Activated CD4-positive, alpha-beta T cell treated with anti-CD3 and anti-CD28 coated beads, Interleukin-10, Interleukin-2, amounts not matched to agents 100 ng/mL and 50 ng/mL, durations not matched to agents 16 hours and 8 hours (primary cell): ENCODE measurements at places on chromosomes 7 and 10.

- DNase-seq = no peak
Measured at GRCh38 chr10:52877451-52877850, 104.9 kb upstream of the MBL2 start.

- no peak for DNase-seq
Measured at GRCh38 chr7:42792841-42793240, 119.0 kb downstream of the C7orf25 start.

- DNase-seq = peak; percentile 31
Measured at GRCh38 chr7:16918288-16918895, 36.6 kb upstream of the AGR3 start.

- no peak for DNase-seq
Measured at GRCh38 chr10:131576341-131577177, 265.0 kb upstream of the TCERG1L start.

GRCh38 chr7:123410273-123410904, 124.0 kb downstream of the IQUB start:
- DNase-seq = no peak

GRCh38 chr7:8277394-8277982, 15.5 kb upstream of the ICA1 start:
- no peak for DNase-seq

- no peak for DNase-seq
Measured at GRCh38 chr10:12543589-12543988, 194.2 kb downstream of the CAMK1D start.

- DNase-seq = no peak
Measured at GRCh38 chr7:36088553-36088952, 64.5 kb upstream of the EEPD1 start.

- no peak for DNase-seq
Measured at GRCh38 chr7:29464753-29465152, 98.9 kb upstream of the PRR15 start.

GRCh38 chr7:98211221-98211675, at the start of gene BHLHA15:
Gene BHLHA15 (plus strand): TSS chr7:98211439. CDS start chr7:98212310, 871 bp downstream.
- peak; percentile 16 for DNase-seq

- DNase-seq = no peak
Measured at GRCh38 chr10:100479037-100479436, 16.2 kb downstream of the WNT8B start.

DNA sequence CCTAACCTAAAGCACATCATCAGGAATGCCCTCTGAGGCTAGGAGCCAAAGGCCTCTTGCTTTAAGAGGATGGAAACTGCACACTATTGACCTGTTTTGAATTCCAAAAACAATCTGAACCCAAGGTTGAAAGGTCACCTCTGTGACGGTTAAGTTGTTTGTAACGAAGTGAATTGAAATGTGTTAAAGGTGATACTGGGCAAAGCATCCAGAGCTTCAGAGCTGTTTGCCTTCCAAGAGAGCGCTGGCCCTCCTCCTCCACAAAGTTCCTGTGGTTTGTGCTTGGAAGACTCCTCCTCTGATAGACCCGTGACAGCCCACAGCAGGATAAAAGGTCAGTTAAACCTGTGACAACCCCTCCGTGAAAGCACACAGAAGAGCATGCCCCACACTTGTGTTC, 133.7 kb upstream of the CTTNBP2 start:
- no peak for DNase-seq

GRCh38 chr10:11616021-11616420, 4.6 kb upstream of the USP6NL start:
- DNase-seq = no peak

- DNase-seq = no peak
Measured at GRCh38 chr10:14074062-14074884, 256.5 kb downstream of the FRMD4A start.

GRCh38 chr10:6739530-6740174, 159.6 kb upstream of the PRKCQ start:
- DNase-seq = no peak

GRCh38 chr10:128483216-128483615, 357.0 kb upstream of the MKI67 start:
- no peak for DNase-seq

GRCh38 chr10:71815515-71816130, 35.4 kb downstream of the PSAP start:
- no peak for DNase-seq

DNA sequence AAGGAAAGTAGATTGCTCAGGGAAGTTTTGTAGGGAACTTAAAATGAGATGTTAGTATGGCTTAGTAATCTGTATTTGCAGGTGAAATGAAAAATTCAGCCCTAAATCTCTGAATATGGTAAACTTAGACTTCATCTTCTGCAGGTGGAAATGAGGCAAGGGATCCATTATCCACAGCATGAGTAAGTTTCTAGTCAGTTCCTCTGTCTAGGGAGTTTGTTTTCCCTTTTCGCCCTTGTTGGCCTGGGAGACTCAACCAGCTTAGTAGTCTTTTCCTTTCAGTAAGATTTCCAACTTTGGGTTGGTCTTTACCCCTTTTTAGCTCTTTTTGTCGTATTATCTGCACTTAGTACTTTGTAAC, 65.6 kb downstream of the ZEB1 start:
- DNase-seq = no peak

GRCh38 chr7:38367301-38367890, 94.0 kb upstream of the TARP start:
- DNase-seq = peak; percentile 82

GRCh38 chr10:91389636-91390512, 20.3 kb upstream of the HECTD2 start:
- DNase-seq = peak; percentile 75

DNA sequence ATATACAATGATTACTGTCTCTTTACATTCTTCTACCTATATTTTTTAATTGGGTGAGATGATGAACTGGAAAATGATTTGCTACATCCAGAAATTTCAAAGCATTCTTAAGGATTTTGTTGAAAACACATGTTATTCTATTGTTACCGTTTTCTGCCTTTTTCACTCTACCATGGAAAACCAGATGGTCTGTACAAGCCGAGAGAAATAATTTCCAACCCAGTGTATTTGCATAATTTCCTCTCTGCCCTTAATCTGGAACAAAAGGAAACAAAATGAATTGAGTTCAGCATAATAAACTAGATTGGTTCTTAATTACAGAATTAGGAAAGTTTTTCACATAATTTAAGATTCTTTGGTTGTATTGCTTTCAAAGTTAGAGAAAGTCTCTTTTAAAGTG, 211.2 kb downstream of the CACNB2 start:
- DNase-seq = no peak

DNA sequence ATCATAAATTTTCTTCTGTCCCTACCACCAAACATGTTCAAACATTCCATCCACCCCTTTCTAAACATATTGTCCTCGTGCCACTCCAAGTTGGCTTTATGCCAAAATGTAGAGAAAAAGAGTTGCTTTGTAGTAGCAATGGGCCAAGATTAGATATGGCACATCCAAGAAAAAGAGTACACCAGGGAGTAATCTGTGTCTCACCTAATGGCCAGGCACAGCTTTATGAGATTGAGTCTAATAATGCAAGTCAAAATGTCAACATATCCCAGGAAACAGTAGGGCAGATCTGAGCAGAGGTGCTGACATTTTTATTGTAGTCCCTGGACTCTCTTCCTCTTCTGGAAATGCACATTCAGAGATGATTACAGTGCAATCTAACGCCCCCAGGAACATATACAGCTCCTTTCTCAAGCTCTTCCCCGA, 5.7 kb upstream of the OR6V1 start:
- no peak for DNase-seq

DNA sequence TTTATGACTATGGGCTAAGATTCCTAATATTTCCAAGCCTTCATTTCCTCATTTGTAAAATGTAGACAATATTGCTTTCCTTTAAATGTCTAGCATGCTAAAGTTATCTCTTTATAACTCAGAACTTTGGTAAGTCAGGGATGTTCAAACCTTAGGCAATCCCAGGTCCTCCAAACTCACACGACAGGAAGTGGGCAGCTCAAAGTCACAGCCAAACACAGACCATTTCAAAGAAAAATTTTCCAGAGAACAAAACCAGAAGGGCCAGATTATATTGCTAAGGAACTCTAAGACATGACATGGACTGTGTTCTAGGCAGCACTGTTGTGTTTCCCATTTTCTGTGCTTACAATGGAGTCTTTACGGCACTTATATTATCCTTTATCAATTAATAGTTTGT, 87.8 kb upstream of the DYNC1I1 start:
- no peak for DNase-seq

DNA sequence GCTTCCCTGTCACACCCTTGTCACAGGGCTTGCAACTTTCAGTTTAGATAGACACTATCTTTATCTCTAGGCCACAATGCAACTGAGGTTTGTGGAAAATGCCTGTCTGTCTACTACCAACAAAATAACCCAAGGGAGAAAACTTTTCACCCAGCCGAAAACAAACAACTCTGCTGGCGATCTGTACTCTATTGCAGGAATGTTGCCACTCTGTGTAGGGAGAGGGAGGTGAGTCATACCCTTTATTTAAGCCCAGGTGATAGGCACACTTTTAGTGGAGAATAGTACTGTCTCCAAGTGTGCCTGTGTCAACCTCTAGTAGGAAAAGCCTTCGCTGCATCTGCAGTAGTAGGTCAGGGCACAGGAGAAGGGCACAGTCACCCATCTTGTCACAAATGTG, 108.3 kb downstream of the SLC25A40 start:
- DNase-seq = no peak

DNA sequence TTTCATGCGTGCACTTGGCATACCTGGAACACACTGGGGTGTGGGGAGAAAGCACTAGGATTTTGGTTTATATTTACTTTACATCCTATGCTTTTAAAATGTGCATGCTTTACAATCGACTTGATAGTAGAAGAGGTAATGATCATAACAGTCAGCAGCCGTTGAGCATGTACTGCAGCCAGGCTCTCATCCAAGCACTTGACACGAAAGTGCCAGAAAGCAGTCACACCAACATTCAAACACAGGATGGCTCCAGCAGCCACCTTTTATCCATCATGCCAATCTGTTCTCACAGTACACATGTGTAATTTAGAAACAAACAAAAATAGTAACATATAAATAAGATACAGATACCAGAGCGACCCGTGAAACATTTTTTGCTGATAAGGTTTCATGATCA, 1.2 kb upstream of the FAM241B start:
- no peak for DNase-seq

GRCh38 chr7:135552148-135552547, 5.6 kb upstream of the NUP205 start:
- DNase-seq = no peak

DNA sequence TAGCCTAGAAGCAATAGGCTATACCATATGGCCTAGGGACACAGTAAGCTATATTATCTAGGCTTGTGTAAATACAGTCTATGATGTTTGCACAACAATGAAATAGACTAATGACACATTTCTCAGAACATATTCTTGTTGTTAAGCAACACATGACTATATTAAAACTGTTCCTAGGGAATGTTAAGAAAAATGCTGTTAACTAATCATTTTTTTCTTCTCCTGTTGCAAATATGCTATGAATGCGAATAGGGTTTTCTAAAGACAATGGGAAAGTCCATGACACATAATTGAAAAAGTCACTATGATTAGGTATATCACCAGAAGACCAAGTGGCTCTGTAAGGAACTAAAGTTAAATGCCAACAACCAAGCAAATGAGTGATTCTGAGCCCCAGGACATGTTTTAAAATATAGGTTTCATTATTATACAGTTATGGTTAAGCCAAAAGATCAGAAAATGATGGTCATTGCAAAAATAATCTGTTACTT, 454.0 kb upstream of the SORCS1 start:
- DNase-seq = no peak

GRCh38 chr7:47128700-47129099, 453.2 kb downstream of the TNS3 start:
- DNase-seq = no peak

- peak; percentile 46 for DNase-seq
Measured at GRCh38 chr7:2559283-2559950, 638 bp downstream of the IQCE start.

GRCh38 chr7:134293002-134293740, 23.6 kb downstream of the SLC35B4 start:
- DNase-seq = no peak

GRCh38 chr10:77619964-77620703, 17.5 kb downstream of the KCNMA1 start:
- no peak for DNase-seq

- no peak for DNase-seq
Measured at GRCh38 chr10:130750441-130750840, 561.1 kb downstream of the TCERG1L start.

- DNase-seq = peak; percentile 91
Measured at GRCh38 chr10:114821293-114821914, at the start of gene FHIP2A. Gene FHIP2A (plus strand): TSS chr10:114821780. CDS start chr10:114822079, 299 bp downstream.

DNA sequence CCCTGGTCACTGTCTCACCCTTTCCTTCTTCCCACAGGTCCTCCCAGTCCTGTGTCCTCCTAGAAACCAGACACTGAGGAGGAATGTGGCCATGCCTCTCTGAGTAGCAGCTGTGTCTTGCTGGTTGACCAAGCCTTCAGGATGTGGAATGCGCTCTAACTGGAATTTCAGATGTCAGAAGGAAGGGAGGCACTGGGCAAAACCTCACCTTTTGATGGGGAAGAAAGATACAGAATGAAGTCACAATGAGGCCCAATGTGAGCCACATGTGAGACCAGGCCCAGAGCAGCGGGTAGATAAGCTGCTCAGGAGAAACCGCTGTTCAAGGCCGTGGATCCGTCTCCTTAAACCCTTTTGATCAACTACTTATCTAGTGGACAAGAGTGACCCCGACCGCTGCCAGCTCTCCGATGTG, 54.8 kb upstream of the ECHDC3 start:
- no peak for DNase-seq

- no peak for DNase-seq
Measured at GRCh38 chr10:35493196-35494118, 111.7 kb upstream of the GJD4 start.

DNA sequence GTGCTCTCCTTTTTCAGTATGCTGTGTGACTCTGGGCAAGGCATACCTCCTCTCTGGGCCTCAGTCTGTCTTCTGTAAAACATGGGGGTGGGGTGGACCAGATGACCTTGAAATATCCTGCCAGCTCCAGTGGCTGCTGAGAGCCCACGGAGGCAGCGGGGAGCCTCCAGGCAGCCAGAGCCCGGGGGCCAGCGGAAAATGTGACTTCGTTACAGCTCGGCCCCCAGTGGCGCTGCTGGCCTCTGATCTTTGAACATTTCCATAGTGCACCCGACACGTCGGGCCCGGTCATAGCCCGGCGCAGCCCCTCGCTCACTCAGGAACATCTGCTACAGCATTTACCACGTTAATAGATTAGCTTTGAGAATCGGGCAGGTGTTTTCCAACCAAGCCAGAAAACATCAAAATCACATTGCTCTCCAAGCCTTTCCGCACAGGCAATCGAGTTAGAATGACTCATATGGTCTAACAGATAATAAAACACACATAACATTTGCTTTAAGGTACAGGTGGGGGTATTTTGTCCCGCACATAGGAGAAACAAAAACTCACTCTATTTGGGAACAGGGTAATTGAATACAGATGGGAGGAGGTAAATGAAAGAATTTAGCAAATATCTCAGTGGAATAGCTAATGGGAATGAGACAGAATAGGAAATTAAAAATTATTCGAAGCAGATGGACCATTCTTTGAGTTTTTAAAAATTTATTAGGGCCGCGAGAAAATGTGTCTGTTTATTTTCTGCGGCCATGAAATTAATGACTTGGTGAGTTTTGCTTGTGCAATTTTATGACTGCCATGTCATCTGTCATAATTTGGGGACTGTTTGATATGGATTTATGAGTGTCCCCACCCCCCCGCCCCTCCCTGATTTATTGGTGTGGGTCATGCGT, 26.3 kb upstream of the COMTD1 start:
- no peak for DNase-seq
